CD4-positive, alpha-beta T cell treated with Interleukin-4 for 4 hours (primary cell): ENCODE measurements at places on chromosomes 11 and 22.

DNA sequence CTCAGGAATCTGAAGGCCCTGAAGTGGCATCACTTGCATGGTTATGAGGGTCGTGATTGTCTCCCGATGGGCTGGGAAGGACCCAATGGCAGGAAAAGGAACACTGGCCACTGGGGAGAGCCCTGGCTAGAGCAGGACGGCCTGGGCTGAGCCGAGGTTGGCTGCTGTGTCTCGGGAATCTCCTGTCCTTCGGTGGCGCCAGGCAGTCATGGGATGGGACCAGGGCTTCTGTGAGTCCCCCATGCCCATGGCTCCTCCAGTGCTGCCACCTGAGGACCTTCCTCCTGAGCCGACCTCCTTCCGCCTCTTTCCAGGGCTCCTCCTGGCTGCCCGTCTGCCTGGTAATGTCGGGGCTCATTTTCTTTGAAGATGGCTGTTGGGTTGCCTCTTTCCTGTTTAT lies 1394.0 kb downstream of the BRD1 start:
- no peak for DNase-seq

DNA sequence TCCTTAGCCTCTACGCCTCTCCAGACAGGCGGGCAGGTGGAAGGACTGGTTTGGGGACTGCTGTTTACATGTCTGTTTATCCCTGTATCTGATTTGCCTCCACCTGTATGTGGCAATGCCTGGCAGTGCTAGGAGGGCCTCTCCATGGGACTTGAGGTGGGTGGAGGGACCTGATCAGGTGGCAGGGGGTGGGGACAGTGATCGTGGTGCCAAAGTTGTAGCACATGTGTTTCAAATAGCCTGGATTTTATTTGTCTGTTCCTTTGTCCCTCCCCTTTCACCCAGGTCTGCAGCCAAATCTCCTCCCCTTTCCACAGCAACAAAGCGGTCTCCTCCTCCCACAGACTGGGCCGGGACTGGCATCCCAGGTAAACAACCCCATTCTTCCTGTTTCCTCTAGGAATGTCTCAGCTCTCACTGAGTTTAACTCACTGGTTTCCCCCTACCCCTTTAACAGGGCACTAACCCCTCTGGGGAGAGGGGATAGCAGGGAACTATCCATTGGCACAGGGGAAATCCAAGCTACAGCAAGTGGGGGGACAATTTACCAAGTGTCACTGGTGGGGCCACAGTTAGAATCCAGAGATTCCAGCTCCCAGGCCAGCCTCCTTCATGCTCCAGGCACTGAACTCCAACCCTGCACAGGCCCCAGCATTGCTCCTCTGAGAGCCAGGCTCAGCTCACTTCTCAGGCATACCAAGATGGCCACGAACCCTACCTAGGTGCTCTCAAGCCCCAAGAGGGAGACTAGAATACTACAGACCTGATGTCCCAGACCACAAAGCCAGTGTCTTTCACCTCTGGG lies 22.9 kb upstream of the TLCD5 start:
- no peak for DNase-seq

GRCh38 chr22:26711205-26711963 lies 54.0 kb downstream of the MIAT start:
- DNase-seq: peak; percentile 6

GRCh38 chr11:28017816-28018215 lies 90.1 kb downstream of the KIF18A start:
- DNase-seq: no peak

DNA sequence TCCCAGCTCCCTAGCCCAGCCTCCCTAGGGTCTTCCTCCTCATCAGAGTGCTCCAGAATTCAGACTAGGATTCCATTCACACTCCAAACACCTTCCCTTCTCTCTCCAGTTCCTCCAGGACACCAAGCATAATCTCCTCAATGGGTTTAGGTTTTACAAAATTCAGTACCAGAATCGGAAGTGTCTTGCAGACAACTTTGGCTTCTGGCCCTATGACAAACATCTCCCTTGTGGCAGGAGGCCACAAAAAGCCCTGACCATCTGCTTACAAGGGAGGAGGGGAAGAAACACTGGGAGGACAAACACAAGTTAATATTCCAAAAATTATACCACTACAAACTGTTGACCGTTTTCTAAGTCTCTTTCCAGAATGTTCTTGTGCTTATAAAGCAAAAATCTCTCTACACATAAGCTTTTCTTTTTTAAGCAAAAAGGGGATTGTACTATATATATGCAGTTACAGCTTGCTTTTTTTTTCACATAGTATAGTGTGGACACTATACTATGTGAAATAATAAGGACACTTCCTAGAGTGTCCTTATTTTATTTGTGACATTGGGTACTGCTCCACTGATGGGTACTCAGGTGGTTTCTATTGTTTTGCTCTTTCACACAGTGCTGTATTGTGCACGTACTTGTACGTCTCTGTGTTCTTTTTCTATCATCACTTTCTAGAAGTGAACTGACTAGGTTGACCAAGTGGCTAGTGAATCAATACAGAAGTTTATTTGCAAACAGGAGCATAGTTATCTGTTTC lies 78.7 kb downstream of the BDNF start:
- DNase-seq: no peak

GRCh38 chr11:77789061-77789730 lies 31.3 kb downstream of the RSF1 start:
- DNase-seq: no peak

DNA sequence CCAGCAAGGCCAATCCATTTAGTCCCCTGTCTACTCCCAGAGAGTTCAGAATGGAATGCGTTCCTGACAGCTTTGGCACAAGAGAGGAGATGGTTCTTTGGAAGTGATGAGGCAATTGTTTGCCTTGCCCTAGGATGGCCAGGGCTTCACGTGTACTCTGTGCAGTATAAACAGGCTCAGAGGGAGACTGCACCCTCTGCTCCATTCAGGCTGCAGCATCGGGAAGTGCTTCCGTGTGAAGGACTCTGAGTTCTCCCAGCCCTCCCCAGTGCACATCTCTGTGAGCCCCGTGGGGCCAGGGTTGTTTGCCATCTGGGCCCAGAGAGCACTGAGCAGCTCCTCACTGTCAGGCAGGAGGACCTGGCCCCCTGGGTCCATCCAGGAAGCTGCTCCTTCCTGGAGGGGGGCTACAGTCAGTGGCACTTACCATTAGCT lies 215.3 kb upstream of the TBCEL start:
- DNase-seq: no peak

DNA sequence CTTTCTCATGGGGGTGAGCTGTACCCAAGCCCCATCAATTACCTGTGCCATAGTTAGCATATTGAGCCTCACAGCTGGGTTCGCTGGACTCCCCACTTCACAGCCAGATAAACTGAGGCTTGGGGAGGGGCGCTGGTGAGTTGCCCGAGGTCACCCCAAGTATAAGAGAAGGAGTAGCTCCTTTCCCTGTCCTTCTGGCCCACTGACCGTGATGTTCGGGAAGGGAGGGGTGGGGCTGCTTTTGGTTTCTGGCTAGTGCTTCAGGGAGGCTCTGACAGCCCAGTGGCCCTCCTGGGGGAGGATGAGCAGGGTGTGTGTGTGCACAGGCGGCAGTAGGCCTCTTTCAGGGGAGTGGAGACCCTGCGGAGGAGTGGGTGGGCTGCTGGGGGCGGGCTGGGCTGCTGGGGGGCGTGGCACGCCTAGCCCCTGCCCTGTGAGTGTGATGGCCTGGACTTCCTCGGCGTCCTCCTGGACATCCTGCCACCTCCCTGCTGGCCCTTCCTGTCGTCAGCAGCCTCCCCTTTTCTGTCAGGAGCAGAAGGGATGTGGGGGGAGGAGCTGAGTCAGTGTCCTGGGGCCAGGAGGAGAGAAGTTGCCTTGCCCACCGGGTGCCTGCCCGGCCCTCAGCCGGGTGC lies 50.3 kb downstream of the TRIOBP start:
- DNase-seq: no peak

DNA sequence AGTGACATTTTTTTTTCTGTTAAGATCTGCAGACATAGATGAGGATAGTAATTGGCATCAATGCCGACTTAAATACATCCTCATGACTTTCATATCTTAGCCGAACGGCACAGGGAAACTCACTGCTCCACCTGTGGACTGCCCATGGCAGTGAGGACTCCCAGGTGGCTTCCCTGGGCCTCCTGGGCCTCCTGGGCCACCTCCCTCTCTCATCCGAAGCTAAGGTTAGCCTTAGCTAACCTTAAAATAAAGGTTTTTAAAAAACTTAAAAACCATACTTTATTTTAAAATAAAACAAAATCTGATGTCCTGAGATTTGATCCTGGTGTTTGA lies 38.1 kb upstream of the TSKU start:
- no peak for DNase-seq

GRCh38 chr11:38182126-38182866 lies 1584.3 kb upstream of the RAG2 start:
- no peak for DNase-seq

GRCh38 chr11:64048042-64048854 lies 12.5 kb downstream of the FLRT1 start:
- no peak for DNase-seq

- no peak for DNase-seq
Measured at GRCh38 chr11:111939836-111940604, 2.9 kb downstream of the DIXDC1 start.

DNA sequence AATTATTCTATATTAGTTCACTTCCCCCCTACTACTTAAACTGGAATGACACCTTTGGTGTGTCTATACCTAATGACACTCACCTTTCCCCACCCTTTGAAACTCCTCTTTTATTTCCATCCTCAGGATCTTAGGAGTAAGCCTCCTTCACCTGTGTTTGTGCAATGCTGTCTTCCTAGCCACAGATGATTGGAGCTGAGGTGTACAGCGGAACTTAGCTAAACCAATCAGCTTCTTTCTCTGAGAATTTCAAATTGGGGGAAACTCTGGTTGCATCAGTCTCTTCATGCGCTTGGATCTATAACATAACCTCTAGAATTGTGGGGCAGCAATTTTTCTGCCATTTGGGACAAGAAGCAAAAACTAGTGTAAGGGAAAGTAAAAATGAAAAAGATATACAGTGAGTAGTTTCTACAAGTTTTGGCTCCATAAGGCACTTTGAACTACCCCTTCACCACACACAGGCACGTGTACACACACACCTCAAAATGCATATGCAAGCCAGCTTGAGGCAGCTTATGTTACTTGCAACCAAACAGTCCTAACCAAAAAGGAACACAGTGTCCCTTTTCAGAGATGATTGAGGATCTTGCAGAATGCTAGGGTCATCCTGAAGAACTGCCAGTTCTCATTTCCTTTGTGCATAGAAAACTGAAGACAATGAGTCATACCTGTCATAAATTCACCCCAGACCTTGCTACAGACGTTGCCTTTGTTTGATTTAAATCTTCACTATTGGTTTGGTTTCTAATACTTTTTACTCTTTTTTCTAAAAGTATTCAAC lies 36.0 kb upstream of the LDLRAD3 start:
- DNase-seq: no peak

DNA sequence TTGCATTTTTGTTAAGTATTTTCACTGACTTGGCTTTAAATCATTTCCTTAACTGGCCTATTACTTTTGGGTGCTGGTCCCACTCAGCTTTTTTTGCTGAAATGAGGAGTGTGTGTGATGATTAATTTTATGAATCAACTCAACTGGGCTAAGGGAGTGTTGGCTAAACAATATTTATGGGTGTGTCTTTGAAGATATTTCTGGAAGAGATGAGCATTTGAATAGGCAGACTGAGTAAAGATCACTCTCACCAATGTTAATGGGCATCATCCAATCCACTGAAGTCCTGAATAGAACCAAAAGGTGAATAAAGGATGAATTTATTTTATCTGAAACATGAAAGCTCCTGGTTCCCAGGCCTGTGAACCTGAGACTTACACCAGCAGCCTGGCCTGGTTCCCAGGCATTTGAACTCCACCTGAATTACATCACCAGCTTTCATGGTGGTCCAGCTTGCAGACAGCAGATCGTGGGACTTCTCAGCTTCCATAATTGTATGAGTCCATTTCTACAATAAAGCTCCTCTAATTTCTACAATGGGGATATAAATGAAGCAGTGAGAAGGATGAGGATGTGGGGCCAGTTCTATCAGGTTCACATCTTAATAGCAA lies 241.3 kb upstream of the ZC3H12C start:
- DNase-seq: no peak

DNA sequence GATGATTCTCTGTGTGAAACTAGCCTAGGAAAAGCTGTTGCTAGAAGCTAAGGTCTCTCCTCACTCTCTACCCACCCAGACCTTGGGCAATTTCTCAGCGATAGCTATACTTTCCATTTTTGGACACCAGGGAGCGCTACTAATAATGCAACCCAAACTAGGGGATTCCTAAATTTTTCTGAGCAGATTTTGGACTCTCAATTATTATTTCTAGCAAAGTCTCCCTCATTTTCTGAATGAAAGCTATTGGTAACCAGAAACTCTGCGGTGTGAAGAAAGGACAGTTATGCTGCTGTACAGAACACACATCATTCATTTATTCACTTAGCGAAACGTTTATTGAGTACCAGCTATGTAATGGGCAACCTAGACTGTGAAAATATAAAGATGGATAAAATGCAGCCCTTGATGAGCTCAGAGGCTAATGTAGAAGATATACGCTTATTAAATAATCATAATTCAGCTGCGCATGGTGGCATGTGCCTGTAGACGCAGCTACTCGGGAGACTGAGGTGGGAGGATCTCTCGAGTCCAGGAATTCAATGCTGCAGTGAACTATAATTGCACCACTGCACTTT lies 6.1 kb upstream of the STIM1 start:
- DNase-seq: peak; percentile 76
